ENCODE measurements at places on chromosomes 1 and 21. TPM values are rescaled to one million over a fixed set of nuclear protein-coding genes. Genes with fewer than 3 reads are reported as not detected.

OR14K1 gene
- total RNA-seq: not detected

BCAR3 gene
- total RNA-seq: 0.56 TPM

MMP23B gene
- 2.3 TPM for total RNA-seq

MATN1 gene
- 0.17 TPM for total RNA-seq

PKLR gene
- total RNA-seq: not detected

F13B gene
- total RNA-seq: not detected

VASH2 gene
- 0.64 TPM for total RNA-seq

TMPRSS15 gene
- not detected for total RNA-seq

HAPLN2 gene
- total RNA-seq: not detected

BSND gene
- not detected for total RNA-seq

ALX3 gene
- total RNA-seq: not detected

TSPAN1 gene
- 0.17 TPM for total RNA-seq

NHLH2 gene
- not detected for total RNA-seq

NBPF6 gene
- total RNA-seq: 0.39 TPM

TCHHL1 gene
- total RNA-seq: not detected

TMPRSS2 gene
- total RNA-seq: 0.07 TPM

IFI6 gene
- total RNA-seq: 267 TPM

SEMA4A gene
- 4.6 TPM for total RNA-seq

MROH7 gene
- total RNA-seq: not detected

LPAR3 gene
- total RNA-seq: 1.0 TPM

DNASE2B gene
- not detected for total RNA-seq

STUM gene
- total RNA-seq: not detected

TRIM46 gene
- 19.8 TPM for total RNA-seq

C1QTNF12 gene
- total RNA-seq: 1.5 TPM

LRRC3 gene
- total RNA-seq: 2.9 TPM

KIF26B gene
- total RNA-seq: not detected

SLC44A5 gene
- not detected for total RNA-seq

AMY1C gene
- not detected for total RNA-seq

ZCCHC17 gene
- 22.0 TPM for total RNA-seq

GPR37L1 gene
- total RNA-seq: not detected

IQCC gene
- 2.5 TPM for total RNA-seq

PRKAA2 gene
- total RNA-seq: not detected

CELSR2 gene
- total RNA-seq: 4.2 TPM

HEYL gene
- total RNA-seq: not detected

TRPM2 gene
- 35.6 TPM for total RNA-seq

SMAP2 gene
- 235 TPM for total RNA-seq

C1QC gene
- not detected for total RNA-seq

PTCH2 gene
- total RNA-seq: 0.98 TPM

AQP10 gene
- total RNA-seq: not detected

PDC gene
- not detected for total RNA-seq

GNB1 gene
- 409 TPM for total RNA-seq

TRIM58 gene
- total RNA-seq: 0.61 TPM

PBX1 gene
- 0.37 TPM for total RNA-seq

SYTL1 gene
- 104 TPM for total RNA-seq

CFAP107 gene
- total RNA-seq: not detected

EXO5 gene
- 19.6 TPM for total RNA-seq

LDLRAD1 gene
- not detected for total RNA-seq

C4BPA gene
- total RNA-seq: not detected

TTLL7 gene
- total RNA-seq: 1.9 TPM

CHIT1 gene
- 0.27 TPM for total RNA-seq

STIL gene
- total RNA-seq: 28.4 TPM

FOXO6 gene
- not detected for total RNA-seq

CLCA4 gene
- total RNA-seq: not detected

ACOT11 gene
- total RNA-seq: 1.8 TPM
